ENCODE measurements at places on chromosomes 11 and 22. TPM values are rescaled to one million over a fixed set of nuclear protein-coding genes. Genes with fewer than 3 reads are reported as not detected.

DNA sequence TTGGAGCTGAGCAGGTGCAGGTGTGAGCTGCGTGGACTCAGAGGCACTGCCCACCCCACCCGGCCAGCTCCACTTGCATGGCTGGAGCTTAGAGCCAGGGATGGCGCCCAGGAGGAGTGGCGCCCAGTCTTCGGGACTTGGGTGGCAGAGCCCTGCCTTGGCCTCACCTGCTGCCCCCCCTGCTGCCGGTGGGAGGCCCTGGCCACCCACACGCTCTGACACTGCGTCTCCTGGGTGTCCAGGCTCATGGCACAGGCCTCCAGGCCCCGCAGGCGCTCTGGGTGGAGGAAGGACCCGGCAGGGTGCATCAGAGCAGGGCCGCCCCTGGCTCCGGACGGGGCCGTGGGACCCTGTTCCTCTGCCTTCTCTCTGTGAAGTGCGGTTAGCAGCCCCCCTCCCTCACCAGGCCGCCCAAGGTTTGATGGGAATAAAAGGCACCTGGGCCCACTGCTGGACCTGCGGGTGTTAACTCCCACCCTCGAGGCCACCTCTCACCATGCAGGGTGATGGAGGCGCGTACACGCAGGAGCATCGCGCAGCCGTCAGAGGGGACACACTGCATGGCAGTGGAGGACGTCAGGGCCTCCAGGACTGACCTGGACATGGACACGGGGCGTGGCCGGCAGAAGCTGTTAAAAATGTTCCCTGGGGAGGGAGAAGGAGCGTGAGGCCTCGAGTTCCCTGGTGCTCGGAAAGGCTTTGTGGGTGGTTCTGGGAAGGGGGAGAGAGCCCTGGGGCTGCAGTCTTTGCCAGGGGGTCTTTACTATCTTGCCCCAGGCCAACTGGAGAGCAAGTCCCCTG, 11.8 kb downstream of the IL17REL start:
- DNase-seq, result no peak

DNA sequence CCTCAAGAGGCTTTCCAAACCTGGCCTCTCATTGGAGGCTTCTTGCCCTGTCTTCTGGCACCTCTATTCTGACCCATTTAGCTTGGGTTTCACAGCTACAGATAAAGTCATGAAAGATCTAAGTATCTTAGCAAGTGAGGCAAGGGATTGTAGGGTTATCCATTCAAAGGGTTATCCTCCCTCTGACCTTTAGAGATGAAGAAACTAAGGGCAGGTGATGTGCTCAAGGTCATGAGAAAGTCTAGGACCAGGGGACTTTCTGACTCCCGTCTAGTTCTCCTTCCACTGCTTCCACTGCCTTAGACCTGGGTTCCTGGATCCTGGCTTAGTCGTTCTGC, 7.2 kb downstream of the PHOX2A start:
- DNase-seq, result no peak

DNA sequence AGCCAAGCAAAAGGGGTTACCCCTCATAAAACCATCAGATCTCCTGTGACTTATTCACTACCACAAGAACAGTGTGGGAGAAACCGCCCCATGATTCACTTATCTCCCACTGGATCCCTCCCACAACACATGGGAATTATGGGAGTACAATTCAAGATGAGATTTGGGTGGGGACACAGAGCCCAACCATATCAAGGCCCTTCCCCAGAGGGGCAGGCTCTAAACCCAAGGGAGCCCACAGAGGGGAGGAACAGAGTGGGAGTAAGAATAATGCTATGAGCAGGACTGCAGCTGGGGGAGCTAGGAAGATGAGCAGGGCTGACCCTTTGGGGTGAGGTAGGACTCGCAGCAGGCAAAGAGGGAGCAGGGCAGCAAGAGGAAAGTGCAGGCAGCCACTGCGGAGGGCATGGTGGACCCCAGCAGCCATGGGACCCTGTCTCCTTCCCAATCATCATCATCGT, 59.3 kb downstream of the CD82 start:
- DNase-seq, result no peak

DNA sequence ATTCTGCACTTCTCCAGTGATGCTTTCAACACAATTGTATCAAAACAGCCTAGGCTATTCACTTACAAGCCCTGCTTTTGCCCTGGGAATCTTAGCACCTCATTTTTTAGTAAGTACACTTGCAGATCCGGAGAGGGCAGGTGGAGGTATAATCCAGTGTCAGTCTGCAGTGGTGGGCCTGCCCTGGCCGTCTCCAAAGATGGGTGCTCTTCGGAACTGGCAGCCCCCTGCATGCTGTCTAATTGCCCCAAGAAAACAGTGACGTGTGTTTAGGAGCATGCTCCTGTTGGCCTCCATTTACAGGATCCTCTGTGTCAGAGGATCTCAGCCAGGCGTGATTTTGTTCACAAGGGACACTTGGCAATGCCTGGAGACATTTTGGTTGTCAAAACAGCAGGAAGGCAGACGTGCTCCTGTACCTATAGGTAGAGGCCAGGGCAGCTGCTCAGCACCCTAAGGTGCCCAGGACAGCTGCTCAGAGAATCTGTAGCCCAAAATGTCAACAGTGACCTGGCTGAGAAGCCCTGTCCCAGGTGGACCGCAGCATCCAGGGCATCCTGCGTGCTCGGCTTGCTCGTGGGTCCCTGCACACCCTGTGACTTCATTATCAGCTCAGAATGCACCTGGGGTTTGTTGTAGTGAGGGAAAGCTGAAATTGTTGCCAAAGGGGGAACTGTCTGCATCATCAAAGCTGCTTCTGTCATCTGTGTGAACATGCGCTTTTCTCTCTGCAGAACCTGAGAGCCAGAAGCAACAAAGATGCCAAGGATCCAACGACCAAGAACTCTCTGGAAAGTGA, 90.7 kb downstream of the BCR start:
- DNase-seq, result no peak

GRCh38 chr22:23831261-23831660, 7.5 kb downstream of the DERL3 start:
- no peak for DNase-seq

GRCh38 chr11:57348052-57348451, 9.9 kb downstream of the P2RX3 start:
- DNase-seq, result no peak

GRCh38 chr11:102719620-102720277, 5.0 kb downstream of the MMP8 start:
- DNase-seq, result no peak

DNA sequence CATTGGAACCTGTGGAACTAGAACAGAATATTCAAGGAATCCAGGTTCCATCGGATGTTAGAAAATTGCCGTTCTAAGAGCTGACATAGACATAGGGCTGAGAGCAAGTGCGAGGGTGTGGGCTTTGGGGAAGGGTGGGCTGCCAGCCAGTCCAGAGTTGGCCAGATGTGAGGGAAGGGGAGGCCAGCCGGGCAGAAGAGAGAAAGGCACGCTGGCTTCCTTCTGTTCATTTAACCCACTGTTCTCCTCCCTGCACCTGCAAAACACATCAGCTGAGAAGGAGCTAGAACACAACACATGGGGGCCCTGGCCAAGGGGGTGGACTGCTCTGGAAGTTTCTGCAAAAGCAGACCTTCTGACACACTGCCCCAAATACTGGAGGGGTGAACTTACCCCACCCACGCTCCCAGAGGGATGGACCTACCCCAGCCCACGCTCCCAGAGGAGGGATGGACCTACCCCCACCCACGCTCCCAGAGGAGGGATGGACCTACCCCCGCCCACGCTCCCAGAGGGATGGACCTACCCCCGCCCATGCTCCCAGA, 98.0 kb downstream of the SHANK2 start:
- DNase-seq, result no peak

DNA sequence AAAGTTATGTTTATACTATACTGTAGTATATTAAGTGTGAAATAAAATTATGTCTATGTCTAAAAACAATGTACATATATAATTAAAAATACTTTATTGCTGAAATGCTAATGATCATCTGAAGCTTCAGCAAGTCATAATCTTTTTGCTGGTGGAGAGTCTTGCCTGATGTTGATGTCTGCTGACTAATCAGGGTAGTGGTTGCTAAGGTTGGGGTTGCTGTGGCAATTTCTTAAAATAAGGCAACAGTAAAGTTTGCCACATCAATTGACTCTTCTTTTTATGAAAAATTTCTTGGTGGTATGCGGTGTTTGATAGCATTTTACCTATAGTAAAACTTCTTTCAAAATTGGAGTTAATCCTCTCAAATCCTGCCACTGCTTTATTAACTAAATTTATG, 21.4 kb downstream of the INSC start:
- no peak for DNase-seq

DNA sequence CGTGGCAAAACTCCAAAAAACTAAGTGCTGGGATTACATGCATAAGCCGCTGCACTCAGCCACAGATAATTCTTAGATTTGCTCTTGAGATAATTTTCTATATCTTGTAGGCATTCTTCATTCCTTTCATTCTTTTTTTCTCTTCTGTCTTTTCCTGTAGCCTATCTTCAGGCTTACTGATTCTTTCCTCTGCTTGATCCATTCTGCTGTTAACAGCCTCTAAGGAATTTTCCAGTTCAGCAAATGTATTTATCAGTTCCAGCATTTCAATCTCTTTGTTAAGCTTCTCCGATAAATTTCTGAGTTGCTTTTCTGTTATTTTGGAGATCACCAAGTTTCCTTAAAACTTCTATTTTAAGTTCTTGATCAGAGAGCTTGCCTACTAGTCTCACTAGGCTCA, 46.7 kb downstream of the SMC1B start:
- DNase-seq, result no peak

DNA sequence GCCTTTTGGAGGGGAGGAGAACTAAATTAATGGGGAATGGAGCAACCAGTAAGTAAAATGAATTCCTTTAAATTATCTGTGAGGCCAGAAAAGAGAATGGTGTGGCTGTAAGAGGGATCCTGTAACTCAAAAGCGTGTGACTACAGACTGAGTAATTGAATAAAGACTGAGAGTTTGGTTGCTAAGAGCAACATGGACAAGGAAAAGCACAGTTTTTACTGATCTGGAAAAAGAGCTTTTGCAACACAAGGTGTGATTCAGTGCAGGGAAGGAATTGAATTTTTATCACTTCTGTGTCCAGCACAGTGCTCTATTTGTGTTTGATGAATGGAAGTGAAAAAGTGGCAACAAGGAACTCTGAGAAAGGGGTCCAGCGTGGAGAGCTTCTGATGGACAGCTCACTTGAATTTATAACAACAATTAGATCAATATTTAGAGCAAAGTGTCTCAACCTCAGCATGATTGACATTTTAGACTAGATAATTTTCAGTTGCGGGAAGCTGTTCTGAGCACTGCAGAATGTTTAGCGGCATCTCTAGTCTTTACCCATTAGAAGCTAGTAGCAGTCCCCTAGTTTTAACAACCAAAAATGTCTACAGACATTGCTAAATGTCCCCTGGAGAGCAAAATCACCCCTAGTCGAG, 202.8 kb upstream of the BDNF start:
- no peak for DNase-seq

- DNase-seq, result no peak
Measured at GRCh38 chr22:32073823-32074380, 30.8 kb downstream of the SLC5A1 start.

DNA sequence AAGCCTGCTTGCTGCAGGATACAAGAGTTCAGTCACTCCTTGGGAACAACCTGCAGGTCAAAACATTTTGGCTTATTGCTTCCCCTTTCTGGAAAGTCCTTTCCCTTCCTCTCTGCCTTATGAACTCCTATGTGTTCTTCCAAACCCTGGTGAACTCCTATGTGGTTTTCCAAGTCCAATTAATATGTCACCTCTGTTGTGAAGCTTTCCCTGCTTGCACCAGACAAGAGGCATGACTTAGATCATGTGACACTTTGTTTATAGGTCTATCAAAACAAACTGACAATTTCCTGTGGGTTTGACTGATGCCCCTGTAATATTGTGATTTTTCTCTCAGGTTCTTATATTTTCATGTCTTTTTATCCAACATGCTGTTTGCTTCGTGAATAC, 64.2 kb downstream of the ENDOD1 start:
- DNase-seq, result no peak

DNA sequence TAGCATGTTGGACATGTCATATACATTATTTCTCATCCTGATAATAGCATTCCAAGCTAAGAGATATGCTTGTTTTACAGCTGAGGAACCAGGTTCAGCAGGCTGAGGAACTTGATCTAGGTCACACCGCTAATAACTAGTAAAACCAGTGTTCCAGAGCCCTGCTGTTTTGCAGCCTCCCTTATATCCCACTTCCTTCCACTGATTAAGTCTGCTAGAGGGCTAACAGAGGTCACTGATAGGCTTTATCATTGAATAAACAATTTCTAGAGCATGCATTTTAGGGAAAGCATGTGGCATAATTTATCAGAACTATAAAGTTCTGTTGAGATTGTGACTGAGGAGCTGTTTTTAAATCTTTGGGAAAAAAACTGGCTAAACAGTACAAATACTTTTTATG, 54.0 kb downstream of the UVRAG start:
- DNase-seq, result no peak

GRCh38 chr11:121231576-121232278, 60.8 kb upstream of the SC5D start:
- no peak for DNase-seq

- DNase-seq, result no peak
Measured at GRCh38 chr11:76634886-76635285, 35.7 kb downstream of the LRRC32 start.

DNA sequence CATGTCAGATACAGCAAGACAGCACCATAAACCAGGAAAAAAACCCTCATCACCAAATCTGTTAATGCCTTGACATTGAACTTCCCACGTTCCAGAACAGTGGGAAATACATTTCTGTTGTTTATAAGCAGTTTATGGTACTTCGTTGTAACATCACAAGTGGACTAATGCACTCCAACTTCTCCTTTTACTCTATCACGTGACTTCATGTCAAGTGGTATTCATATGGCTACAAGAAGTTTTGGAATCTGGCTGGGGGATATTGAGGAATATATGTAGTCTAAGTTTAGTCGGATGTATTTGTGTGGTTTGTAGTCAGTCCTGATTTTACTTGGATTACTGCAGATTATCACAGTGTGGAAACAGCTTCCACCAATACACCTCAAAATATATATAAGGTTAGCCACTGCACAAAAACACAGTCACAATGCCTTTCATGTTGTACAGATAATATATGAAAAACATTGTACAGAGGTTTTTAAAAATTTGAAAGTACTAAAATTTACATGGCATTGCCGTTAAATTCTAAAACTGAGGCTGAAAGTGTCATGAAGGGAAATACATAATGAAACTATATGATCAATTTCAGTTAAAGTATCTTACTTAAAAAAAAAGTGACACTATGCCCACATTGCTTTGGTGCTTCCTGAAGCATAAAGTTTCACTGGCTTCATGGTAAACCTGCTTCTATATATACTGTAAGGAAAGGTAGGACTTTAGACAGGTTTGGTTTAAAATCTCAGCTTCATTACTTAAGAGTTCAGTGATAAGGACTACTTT, 134.1 kb downstream of the CASP12 start:
- no peak for DNase-seq

Gene RASD2
- polyA plus RNA-seq, result 2.1 TPM

Gene MISFA
- polyA plus RNA-seq, result 7.5 TPM

Gene BIK
- polyA plus RNA-seq, result 1.2 TPM

Gene TSPAN4
- 81.2 TPM for polyA plus RNA-seq

Gene FAT3
- polyA plus RNA-seq, result 10.5 TPM

Gene TPH1
- polyA plus RNA-seq, result 0.92 TPM

Gene PITPNM1
- polyA plus RNA-seq, result 28.5 TPM

Gene CREB3L1
- polyA plus RNA-seq, result 16.6 TPM

Gene SLC37A2
- 0.95 TPM for polyA plus RNA-seq

Data from renal cortex interstitium (tissue), 15 donors.